Aorta (tissue), 5 donors: ENCODE measurements at places on chromosomes 12 and 14. TPM values are rescaled to one million over a fixed set of nuclear protein-coding genes. Genes with fewer than 3 reads are reported as not detected.

SLC41A2 gene
- total RNA-seq: 96.4 TPM

GOLGA5 gene
- total RNA-seq: 33.6 TPM

HSPB8 gene
- total RNA-seq: 88.4 TPM

MMP17 gene
- total RNA-seq: 1.9 TPM

DHRS4L2 gene
- 17.5 TPM for total RNA-seq

SMOC1 gene
- 2.9 TPM for total RNA-seq

LYZ gene
- total RNA-seq: 180 TPM

RASAL1 gene
- total RNA-seq: not detected

IGFBP6 gene
- 820 TPM for total RNA-seq

ARHGAP9 gene
- 38.8 TPM for total RNA-seq

FOXN4 gene
- not detected for total RNA-seq

TAC3 gene
- total RNA-seq: not detected

LRRC10 gene
- total RNA-seq: not detected

TEAD4 gene
- 29.0 TPM for total RNA-seq
